ENCODE measurements at places on chromosomes 4 and X.

DNA sequence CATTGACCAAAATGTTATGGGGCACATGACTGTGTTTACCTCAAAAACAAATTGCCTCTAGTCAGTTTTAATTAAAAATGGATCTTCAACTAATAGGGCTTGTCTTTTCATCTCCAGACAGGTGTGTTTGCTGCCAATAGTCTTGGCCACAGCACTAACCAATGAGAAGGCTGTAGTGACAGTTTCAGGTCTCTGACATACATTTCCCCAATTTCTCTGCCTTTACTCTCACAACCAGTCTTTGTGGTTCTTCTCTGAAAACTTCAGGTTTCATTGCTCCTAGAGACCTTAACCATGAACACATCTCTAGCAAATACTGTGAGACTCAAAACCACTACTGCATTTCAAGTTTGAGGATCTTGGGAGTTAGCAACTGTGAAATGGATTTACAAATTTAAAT, 3.5 kb upstream of the EDNRA start:
- no peak for DNase-seq

DNA sequence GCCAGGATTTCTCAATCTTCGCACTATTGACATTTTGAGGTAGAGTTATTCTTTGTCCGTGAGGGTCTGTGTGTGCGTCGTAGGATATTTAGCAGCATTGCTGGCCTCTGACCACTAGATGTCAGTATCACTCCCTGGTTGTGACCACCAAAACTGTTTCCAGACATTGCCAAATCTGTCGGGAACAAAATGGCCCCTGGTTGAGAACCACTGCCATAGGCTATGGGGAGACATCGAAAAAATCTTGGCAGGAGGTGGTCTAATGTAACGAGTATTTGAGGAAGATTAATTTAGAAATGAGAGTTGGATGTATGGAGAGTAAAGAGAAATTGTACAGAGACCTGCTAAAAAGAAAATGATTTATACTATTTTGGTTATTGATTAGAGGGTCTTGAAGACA, 108.4 kb downstream of the DOCK11 start:
- DNase-seq: no peak

DNA sequence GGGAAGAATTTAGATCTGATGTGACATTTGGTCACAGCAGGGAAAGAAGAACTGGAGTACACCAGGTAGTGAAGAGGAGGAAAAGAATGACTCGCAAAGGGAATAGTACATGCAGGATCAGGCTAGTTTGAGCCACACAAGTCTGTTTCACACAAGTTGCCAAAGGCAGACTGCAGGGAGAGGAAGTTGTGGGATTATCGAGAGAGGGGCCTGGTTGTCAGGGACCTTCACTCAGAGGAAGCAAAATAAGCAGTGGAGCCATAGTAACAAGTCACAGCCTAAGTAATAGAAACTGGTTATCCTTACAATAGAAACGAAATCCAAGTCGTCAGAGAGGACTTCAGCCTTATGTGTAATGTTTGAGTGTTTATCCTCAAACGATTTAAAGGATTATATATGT, 316.7 kb upstream of the HTR2C start:
- no peak for DNase-seq

DNA sequence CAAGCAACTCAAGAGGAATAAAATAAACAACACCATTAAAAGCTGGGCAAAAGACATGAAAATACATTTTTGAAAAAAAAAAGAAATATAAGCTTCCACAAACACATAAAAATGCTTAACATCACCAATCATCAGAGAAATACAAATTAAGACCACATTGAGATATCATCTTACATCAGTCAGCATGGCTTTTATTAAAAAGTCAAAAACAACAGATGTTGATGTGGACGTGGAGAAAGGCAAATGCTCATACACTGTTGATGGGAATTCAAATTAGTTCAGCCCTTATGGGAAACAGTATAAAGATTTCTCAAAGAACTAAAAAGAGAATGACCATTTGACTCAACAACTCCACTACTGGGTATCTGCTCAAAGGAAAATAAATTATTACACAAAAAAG, 59.6 kb downstream of the STK32B start:
- no peak for DNase-seq
